ENCODE measurements at places on chromosomes 4 and X. TPM values are rescaled to one million over a fixed set of nuclear protein-coding genes. Genes with fewer than 3 reads are reported as not detected.

The MAGEA1 gene
- not detected for total RNA-seq

The FUNDC2 gene
- 98.9 TPM for total RNA-seq

- no peak for DNase-seq
Measured at GRCh38 chr4:148565801-148566200, 123.6 kb upstream of the NR3C2 start.

GRCh38 chr4:67101612-67102011 lies 443.7 kb downstream of the CENPC start:
- DNase-seq: no peak

The CFAP99 gene
- not detected for total RNA-seq

- DNase-seq: no peak
Measured at GRCh38 chrX:119009071-119009470, 34.7 kb downstream of the LONRF3 start.

DNA sequence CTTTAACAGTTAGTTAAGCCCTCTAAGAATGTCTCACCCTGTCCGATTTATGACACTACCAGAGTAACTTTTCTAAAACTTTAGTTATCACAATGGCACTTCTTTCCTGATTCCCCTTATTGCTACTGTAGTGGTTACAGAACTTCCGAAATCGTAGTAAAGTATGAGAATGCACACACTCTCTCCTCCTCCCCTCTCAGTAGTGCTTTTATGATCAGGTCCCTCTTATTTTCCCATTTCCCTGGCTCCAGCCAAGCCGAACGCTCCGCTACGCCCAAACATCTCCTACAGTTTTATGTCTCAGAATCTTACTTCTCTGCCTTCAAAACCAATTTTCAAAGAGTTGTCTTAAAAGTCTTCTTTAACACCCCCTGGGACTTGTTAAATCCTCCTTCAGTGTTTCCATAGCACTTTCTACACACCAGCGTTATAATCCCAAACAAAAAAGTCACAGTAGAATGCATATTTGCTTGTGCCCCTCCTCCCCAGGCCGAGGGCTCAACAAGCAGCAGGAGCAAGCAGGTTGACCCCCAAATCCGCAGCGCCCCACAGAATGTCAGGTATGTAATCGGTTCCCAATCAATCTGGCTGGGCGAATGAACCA lies 671 bp downstream of the HPF1 start:
- no peak for DNase-seq

DNA sequence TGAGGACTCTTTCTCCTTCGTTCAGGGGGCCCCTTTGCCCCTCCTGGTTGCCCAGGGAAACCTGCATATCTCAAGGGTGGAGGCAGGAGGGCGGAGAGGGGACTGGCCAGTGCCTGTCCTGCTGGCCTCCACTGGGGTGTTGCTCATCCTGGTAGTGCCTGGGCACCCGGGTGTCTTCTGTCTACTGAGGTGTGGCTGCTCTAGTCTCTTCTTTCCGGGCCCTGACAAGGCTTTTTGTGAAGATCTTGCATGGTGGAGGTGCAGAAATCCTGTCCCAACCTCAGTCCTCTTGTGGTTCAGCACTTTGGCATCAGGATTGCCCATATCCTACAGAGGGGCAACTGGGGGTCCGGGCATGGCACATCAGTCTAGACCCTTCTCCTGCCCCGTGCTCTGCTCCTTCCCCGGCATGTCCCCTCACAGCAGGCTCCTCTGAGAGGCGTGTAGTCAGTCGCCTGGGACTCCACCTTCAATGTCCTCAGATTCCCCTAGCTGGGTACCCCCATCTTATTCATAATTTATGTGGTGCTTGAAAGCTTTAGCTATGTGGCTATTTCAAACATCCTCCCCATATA lies 1.9 kb downstream of the CCDC110 start:
- no peak for DNase-seq
